Gastroesophageal sphincter (tissue), 4 donors: ENCODE measurements at places on chromosomes 1 and 21. TPM values are rescaled to one million over a fixed set of nuclear protein-coding genes. Genes with fewer than 3 reads are reported as not detected.

Gene NOC2L
- total RNA-seq: 43.1 TPM

Gene LRRC39
- 1.6 TPM for total RNA-seq

Gene MAP3K21
- 0.54 TPM for total RNA-seq

Gene AXDND1
- total RNA-seq: not detected

Gene C1QTNF12
- total RNA-seq: 1.7 TPM

Gene SMIM11
- 9.3 TPM for total RNA-seq

Gene VASH2
- 0.67 TPM for total RNA-seq
